Bone marrow (tissue), 2 donors: ENCODE measurements at places on chromosomes 3 and 15.
A peak's percentile ranks its signal among the peaks of the same experiment; 100 is the strongest.

GRCh38 chr3:142148792-142149672 is at the start of gene TFDP2:
TSS of gene TFDP2 (minus strand) at chr3:142149544. CDS start at chr3:142101749, 47,795 bp downstream.
- peak; percentile 52 for DNase-seq

GRCh38 chr3:143548861-143549497 is 299.3 kb downstream of the SLC9A9 start:
- no peak for DNase-seq

- no peak for DNase-seq
Measured at GRCh38 chr3:127790882-127791183, 31.5 kb downstream of the MGLL start.

- no peak for DNase-seq
Measured at GRCh38 chr15:36110659-36110993, 468.8 kb upstream of the CDIN1 start.

DNA sequence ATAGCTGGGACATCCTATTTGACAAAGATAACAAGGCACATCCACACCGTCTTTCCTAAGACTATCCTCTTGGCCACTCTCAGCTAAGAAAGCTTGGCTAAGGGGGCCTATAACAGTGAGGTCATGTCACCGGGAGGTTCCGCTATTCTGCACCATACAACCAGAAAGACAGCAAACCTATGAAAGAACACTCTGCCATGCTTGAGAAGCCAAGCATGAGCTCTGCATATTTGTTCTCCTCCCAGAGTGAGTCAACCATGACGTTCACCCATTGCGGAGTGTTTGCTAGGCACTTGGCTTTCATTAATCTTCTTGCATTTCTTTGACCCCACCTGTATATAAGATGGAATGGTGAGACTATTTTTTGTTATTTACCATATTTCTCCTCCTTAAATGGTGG is 141.2 kb downstream of the GMNC start:
- no peak for DNase-seq

DNA sequence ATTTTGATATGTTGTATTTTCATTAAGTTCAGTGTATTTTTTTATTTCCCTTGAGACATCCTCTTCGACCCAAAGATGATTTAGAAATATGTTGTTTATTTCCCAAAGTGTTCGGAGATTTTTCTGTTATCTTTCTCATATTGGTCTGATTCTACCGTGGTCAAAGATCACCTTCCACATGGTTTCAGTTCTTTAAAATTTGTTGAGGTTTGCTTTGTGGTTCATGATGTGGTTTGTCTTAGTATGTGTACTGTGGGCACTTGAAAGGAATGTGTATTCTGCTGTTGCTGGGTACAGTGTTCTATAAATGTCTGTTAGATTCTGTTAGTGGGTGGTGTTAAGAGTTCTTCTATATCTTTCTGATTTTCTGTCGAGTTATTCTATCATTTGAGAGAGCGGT is 103.4 kb upstream of the FHIT start:
- no peak for DNase-seq

DNA sequence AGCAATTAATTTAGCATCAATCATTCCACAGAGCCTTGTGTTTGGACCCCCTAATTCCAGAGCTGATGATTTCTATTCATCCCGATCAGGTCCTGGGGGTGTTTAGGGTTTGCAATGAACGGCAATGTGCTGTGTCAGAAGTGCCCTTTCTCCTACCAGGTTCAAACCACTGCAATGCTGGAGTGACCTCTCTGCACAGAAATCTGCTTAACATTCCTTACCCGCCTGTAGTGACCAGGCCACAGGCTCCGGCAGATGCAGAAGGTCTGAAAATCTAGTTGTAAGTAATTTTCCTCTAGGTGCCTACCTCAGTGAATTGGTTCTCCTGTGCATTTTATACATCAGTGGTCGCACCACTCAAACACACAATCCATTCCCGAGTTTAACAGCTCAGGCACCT is 725.3 kb upstream of the CFAP20DC start:
- DNase-seq = no peak

DNA sequence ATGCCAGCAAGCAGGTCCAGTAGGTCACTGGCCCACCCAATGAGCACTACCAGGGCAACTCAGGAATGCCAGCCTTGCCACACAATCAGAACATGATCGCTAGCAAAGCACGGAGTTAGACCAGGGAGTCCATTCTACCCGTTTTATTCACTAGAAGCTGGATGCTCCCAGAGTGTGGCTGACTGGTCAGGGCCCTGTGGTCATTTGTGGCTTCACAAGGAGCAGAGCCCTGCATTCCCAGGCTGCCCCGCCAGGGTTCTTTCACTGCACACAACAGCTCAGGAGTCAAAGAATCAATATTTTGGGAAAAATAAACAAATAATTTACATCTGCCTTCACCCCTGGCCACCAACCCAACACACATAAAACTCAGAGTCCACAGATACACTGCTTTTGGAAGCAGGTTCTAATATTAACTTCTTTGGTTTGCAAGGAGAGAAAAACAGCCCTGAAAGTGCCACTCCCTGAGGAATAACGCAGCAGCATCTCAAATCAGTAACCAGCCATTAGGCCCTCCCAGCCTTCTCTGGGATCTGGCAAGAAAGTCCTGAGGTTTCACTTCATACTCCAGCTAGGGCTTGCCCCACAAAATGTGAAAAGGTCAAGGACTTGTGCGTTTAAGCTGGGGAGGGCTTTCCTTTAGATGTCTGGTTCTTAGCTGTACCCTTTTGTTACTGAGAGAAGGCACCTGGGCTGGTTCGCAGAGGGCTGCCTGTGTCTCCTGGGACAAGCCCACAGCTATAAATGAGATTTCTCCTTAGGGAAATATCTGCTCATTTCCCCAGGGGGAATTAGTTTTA is 16.0 kb downstream of the SIAH2 start:
- no peak for DNase-seq

DNA sequence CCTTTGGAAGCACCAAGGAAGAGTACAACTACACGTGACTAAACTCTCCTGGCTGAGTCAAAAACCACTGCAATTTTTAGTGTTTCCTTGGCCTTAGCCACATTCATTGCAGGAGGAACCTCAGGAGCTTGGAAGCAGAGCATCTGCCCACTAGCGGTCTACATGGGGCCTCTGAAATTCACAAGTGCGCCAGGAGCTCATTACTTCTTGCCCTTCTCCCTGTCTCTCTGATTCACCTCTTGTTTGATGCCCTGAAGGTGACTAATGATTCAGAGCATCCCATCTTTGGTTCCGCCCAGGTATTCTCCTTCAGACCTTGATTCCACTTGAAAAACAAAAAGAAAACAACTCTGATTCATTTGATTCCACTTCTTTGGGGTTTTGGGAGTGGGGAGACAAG is 201.1 kb upstream of the LPP start:
- DNase-seq = no peak

- no peak for DNase-seq
Measured at GRCh38 chr3:18443665-18444594, 18.8 kb upstream of the SATB1 start.

DNA sequence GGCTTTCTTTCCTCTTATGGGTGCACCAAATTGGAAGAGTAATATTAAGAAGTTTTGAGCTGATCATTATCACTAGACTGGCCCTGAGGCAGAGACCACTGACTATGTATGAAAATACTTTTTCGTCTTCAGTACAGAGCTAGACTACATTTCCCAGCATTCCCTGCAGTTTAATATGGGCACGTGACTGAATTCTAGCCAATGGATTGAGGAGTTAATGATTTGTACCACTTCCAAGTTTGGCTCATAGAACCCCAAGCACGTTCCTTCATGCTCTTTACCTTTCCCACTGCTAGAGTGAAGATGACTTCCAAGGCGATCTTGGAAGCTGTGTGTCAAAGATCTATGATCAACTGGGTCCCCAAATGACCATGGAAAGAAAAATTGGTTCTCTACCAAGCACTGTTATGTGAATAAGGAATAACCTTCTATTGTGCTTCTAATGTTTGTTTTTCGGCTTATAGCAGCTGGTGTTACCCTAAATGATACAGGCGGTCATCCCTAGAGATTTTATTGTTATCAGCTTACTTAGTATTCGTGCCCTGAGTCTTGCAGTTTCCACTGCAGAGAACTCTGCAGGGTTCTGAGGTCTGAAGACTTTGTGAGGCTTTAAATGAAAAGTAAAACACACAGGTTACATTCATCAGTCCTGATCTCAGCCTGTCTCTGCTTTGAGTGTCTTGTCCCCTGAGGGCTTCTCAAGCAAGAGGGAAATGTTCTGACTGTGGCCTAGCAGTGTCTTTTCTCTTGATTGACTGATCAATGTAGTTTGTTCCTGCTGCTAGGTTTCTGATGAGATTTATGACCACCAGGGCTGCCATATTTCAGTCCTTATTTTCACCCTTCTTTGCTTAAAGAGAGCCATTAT is 486.8 kb downstream of the PDCD6IP start:
- DNase-seq = no peak

- DNase-seq = no peak
Measured at GRCh38 chr3:67044955-67045354, 46.8 kb downstream of the KBTBD8 start.

GRCh38 chr3:146148468-146148931 is 12.5 kb downstream of the PLOD2 start:
- DNase-seq = no peak

- DNase-seq = no peak
Measured at GRCh38 chr3:144770915-144771351, 799.3 kb downstream of the DIPK2A start.

DNA sequence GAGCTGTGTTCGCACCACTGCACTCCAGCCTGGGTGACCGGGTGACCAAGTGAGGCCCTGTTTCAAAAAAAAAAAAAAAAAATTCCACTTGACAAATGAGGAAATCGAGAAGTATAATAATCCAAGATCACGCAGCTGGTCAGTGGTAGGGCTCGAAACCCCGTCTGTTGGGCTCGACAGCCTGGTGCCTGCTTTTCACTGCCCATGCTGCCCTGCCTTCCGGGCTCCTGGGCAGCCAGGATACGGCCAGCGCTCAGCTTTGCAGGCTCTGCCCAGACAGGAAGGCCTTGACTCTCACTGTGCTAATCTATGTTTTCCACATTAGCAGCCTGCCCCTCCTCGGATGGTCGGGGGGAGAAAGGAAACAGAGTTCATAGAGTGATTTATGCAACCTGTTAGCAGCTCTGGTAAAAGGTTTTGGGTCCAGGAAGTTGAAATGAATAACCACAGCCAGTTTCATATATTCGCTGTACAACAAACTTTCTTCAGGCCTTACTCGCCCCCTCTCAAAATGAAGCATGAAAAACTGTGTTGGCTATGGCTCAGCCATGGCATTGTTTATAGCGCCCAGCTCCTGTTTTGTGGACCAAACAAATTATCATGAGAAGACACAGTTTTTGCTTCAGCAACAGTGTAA is 108.8 kb downstream of the XXYLT1 start:
- DNase-seq = peak; percentile 87

GRCh38 chr15:39365873-39366272 is 215.0 kb upstream of the THBS1 start:
- no peak for DNase-seq

DNA sequence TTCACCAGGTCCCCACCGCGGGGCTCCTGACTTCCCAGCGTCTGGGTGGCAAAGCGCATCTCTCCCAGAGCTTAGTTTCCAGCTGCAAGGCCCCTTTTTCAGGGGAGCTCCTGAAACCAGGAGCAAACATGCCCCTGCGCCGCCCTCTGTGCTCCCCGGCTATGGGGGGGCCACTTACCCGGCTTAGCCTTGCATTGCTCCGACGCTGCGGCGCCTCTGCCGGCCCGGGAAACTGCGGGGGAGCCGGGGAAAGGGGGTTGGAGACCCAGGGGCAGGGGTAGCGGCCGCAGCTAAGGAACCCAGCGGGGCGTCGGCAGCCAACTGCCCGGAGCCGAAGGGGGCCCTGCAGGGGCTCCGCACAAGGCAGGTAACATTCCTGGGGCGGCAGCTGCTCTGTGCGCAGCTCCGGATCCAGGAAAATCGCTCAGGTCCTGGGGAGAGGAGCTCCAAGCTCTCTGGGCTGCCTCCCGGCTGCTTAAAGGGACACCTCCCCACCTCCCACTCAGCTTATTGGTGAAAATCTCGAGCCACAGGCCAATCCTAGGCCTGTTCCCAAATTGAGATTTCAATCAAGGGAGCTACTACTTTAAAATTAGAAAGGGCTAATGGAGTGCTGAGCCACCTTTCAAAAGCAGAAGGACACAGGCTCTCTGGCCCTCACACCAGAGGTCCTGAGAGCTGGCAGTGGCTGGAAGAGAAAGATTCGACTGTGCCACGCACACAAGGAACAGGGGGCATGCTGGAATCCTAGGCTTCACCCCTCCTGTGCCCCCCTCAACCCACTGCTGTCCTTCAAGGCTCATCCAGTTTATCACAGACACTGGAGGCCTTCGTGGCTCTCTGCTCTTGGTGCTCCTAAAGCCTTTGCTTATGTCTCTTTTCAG is 42.7 kb upstream of the PRICKLE2 start:
- no peak for DNase-seq

- no peak for DNase-seq
Measured at GRCh38 chr3:147906285-147906684, 497.1 kb downstream of the ZIC1 start.

DNA sequence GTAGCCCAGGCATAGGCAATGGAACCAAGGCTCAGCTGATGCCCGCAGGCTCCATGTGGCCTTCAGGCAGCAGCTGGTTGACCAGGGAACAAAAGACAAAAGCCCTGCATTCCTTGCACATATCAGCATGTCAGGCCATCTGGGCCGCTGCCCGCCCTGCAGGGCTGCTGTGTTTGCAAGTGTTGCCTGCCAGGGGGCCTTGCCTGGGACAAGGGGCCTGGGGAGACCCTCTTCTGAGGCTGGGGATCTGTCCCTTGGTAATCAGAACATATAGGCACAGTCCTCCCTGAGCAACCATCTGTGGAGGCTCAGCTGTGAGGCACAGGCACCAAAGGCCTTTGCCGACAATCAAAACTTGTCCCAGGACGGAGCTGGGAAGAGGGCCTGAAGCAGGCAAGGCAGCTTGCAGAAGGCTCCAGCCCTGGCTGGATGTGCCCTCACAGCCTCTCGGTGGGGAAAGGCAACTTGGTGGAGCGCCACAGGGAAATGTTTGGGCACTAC is 138.2 kb downstream of the TPRA1 start:
- no peak for DNase-seq

DNA sequence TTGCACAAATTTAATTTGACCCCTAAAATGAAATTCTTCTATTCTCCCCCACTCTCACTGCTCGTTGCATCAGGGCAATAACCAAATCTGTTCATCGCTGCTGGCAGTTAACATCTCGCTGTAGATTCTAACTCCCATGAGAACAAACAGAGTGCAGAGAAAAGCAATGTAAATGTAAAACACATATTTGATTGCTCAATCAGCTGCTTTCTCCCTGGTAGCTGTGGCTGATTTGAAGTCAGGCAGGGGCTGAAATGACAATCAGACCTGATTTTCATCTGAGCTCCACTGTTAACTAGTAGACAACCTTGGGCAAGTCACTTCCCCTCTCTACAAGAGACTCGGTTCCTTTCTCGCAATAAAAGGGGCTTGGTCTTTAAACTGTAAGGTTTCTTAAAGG is 119.8 kb upstream of the CPNE4 start:
- DNase-seq = no peak

GRCh38 chr3:72041076-72041475 is 256.1 kb upstream of the PROK2 start:
- no peak for DNase-seq

DNA sequence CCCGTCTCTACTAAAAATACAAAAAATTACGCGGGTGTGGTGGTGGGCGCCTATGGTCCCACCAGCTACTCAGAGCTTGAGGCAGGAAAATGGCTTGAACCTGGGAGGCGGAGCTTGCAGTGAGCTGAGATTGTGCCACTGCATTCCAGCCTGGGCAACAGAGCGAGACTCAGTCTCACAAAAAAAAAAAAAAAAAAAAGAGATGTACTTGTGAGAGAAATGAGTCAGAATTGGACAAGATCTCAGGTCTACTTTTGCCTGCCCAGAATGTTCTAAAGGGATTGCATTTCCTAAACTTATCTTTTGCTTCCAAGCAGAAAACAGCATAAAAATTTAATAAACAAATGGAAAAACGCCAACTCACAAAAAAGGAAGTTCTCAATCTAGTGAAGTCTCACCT is 167.5 kb downstream of the NR2F2 start:
- no peak for DNase-seq

GRCh38 chr15:98856532-98856907 is 151.1 kb downstream of the PGPEP1L start:
- no peak for DNase-seq
